GOT3 (cell line): ENCODE measurements at places on chromosomes 12 and 14.

GRCh38 chr14:74525361-74525851, 31.8 kb downstream of the ISCA2 start:
- DNase-seq = no peak

- no peak for DNase-seq
Observed at GRCh38 chr12:49684310-49684854, 22.8 kb downstream of the FMNL3 start.

DNA sequence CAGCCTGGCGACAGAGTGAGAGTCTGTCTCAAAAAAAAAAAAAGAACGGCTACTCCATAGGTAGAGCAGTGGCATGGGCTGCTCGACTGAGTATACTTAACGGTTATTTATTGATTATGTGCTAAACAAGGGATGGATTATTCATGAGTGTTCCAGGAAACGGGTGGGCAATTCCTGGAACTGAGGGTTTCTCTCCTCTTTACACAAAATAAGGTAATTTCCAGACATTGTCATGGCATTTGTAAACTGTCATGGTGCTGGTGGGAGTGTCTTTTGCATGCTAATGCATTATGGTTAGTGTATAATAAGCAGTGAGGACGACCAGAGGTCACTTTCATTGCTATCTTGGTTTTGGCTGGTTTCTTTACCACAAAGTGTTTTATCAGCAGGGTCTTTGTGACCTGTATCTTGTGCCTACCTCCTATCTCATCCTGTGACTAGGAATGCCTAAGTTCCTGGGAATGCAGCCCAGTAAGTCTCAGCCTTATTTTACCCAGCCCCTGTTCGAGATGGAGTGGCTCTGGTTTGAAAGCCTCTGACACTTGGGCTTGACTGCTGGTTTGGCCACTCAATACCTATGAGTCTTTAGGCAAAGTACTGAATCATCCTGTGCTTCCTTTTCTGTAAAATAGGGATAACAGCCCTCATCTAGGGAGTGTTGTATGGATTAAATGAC, 3.2 kb downstream of the DGLUCY start:
- no peak for DNase-seq

DNA sequence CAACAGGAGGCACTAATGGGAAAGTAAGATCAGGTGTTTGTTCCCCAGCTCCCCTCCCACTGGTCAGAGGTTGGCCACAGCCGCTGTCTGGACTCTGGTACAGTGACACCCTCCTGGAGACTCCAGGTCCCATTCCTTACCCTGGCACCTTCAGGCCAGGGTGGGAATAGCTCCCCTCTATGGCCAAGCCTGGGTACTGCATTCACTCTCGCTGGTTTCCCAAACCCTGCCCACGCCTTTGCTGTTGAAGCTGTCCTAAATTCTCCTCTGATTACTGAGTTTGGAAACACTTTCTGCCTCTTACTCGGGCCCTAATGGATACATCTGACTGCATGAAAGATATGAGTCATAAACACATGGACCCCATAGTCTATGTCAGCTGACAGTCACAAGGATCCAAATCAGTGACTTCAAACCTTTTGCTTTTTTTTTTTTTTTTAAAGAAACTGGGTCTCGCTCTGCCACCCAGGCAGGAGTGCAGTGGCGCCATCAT, 17.9 kb downstream of the HRK start:
- DNase-seq = no peak

GRCh38 chr12:109706398-109706746, 7.3 kb upstream of the FAM222A start:
- DNase-seq = no peak

DNA sequence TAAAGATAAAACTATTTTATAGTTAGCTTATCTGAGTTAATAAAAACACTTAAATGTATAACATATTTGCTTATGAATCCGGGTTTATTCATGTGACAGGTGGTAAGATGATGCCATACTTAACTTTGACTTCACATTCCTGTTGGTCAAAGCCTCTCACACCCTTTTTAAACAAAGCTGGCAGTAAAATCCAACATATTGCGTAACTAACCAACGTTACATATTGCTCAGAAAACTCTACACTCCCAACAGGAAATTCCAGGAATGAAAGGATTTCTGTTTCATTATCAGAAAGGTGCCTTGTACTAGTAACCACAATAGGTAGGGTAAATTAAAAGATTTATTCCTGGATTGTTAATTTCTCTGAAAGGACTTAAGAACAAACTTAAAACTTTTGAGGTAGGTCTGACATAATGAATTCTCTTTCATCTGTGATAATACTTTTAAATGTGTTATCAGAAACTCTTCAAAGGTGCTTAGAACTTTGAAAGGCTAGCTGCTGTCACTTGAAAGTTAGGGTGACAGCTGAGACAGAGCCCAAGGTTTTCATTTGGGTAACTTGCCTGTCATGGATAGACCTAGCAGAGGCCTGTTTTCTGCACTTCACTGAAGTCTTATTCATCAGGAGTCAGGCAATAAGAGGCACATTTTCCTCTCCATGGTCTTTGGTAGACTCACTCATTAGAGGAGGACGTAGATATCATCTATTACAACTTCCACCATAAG, 23.8 kb upstream of the CATSPERB start:
- DNase-seq = no peak
